Lung (tissue), 17 donors: ENCODE measurements at places on chromosomes 16 and 17.
A peak's percentile ranks its signal among the peaks of the same experiment; 100 is the strongest.

DNA sequence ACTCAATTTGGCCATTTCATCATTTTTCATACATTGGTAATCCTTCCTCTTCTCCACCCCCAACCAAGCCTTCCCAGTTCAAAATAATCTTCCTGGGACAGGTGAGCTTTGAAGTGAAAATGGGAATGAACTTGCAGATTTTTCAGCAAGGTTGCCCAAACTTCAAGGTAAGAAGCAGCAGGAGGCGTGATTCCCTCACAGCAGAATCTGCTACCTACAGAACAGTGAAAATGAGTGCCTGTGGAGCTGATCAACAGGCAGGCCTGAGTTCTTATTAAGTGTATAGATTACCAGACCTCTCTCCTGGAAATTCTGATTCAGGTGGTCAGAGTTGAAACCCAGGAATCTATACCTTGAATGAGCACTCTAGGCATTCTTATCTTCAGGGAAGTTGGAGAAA is 356.6 kb downstream of the RBFOX1 start:
- DNase-seq, result no peak
- H3K4me3 ChIP-seq, result no peak overlapping the region
- H3K4me1 ChIP-seq, result peaks cover 2% of the 10 kb centered on the region
- no peaks in the 10 kb centered on the region for H3K36me3 ChIP-seq

DNA sequence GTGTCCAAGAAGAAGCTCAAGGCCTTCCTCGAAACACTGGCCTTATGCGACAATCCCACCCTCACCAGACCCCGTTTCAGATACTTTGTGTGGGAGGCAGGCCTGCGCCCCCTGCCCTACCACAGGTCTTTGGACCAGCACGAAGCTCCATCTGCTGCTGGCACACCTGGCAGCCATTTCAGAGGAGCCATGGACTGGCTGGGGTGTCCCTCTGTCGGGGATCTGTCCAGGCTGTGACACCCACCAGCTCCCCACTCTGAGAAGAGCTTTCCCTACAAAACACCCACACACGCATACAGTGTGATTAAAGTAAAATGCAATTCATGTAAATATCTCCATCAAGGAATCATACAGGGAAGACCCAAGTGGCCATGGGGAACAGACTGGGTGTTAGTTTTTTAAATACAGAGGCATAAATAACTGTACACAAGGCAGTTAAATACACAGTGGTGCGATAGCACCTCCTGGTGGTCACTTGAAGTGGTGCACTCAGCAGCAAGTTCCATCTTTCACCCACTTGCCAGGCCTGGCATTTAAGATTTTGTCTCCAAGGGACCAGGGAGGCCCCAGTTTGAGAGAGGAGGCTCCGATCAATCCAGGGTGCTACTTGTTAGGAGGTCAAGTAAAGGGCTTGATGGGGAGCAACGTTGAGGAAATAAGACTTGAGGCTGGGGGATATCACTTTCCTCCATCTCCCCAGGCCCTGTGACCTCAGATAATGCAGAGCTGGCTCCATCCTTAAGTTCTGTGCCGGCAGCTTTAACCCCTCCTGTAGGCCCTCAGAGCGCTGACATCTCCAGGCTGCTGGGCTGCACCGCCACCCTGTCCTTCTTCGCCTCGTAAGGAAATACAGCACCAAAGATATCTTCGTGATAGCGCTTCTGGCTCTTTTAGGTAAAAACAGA is 43.6 kb downstream of the NOS2 start:
- H3K36me3 ChIP-seq, result no peaks in the 10 kb centered on the region
- H3K4me1 ChIP-seq, result peaks cover under 1% of the 10 kb centered on the region
- H3K4me3 ChIP-seq, result no peak overlapping the region
- no peak overlapping the region for H3K27ac ChIP-seq
- H3K27me3 ChIP-seq, result no peaks in the 10 kb centered on the region

- no peak overlapping the region for H3K27ac ChIP-seq
- H3K4me3 ChIP-seq, result no peak overlapping the region
- peaks cover 7% of the 10 kb centered on the region for H3K36me3 ChIP-seq
- peaks cover 17% of the 10 kb centered on the region for H3K4me1 ChIP-seq
- H3K27me3 ChIP-seq, result no peaks in the 10 kb centered on the region
- DNase-seq, result no peak
These were observed 96.6 kb downstream of the TBC1D16 start for GRCh38 chr17:79939094-79939435.

DNA sequence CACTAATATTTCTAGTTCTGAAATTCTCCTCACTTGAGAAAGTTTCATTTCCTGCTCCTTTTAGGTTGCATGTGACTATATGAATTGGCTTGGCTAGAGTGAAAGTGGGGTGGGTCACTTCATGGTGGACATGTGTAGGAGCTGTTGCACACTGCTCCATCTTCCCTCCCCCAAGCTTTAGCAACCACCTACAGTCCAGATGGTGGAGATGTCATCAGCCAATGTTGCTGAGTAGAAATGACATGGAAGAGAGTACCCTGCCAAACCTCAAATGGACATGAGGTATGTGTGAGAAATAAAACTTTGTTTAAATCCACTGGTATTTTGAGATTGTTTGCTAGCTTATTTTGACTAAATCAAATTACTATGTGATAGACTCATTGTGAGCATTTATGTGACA is 281.5 kb downstream of the CA10 start:
- H3K4me1 ChIP-seq, result no peaks in the 10 kb centered on the region
- H3K4me3 ChIP-seq, result no peak overlapping the region
- no peaks in the 10 kb centered on the region for H3K36me3 ChIP-seq
- H3K27ac ChIP-seq, result no peak overlapping the region
- H3K27me3 ChIP-seq, result no peaks in the 10 kb centered on the region
- no peak for DNase-seq

GRCh38 chr17:2949469-2950044 is 113.8 kb downstream of the OR1D5 start:
- no peaks in the 10 kb centered on the region for H3K27me3 ChIP-seq
- no peak for DNase-seq
- H3K36me3 ChIP-seq, result no peaks in the 10 kb centered on the region
- H3K4me3 ChIP-seq, result no peak overlapping the region
- no peaks in the 10 kb centered on the region for H3K4me1 ChIP-seq

DNA sequence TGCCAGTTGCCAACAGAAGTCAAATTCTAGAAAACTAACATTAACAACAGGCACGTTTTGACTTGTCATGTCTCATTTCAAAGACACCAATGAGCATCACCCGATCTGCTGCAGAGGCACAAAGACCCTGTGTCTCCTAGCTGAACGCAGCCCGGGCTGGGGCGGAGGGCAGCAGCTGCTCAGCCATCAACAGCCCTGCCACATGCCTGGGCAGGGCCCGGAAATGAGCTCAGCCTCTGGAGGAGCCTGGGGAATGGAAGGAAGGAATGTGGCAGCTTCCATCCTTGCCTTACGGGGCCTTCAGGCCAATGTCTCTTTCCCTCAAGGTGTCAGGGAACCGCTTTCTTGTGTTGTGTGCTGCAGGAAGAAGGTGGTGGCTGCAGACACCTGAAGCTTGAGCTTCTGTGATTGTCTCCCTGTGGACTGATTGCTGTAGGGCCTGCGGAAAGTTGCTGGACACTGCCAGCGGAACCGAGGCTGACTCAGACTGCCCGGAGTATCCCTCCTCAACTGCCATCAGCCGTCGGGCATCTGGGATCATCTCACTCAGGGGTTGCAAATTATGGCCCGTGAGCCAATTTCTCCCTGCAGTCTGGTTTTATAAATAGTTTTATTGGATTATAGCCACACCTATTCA is 7.3 kb downstream of the CDH13 start:
- peak overlapping the region; percentile 78 for H3K27ac ChIP-seq
- no peak for DNase-seq
- no peaks in the 10 kb centered on the region for H3K27me3 ChIP-seq
